ENCODE measurements at places on chromosomes 16 and 17.

DNA sequence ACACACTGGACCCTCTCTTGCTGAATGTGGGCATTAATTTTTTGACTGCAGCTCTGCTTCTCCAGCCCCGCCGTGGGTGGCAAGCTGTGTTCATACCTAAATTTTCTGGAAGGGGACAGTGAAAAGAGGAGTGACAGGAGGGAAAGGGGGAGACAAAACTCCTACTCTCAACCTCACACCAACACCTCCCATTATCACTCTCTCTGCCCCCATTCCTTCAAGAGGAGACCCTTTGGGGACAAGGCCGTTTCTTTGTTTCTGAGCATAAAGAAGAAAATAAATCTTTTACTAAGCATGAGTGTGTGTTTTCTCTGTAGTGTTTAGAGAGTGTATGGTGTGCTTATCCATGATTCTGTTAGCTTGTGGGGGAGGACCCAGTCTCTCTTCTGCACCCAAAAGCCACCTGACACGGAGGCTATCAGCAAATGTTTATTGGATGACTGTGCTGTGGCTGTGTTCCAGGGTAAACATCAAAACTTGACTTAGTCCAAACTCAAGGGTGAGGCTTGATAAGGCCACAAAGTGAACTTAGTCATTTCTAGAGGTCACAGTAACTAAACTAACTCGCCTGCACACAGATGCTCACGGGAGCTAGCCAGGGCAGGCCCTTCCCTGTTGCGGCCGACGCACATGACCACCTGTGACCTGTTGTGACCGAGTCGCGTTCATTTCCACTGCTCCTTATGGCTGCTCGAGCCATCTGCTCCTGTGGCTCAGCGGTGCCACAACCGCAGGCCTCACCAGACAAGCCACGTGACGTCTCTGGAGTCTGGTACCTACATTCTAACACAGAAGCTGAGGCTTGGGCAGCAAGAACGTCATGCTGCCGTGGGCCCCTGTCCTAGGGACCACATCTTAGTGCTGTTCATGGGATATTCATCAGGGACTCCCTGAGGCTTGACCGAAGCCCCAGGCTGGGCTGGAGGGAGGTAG lies 9.8 kb upstream of the MED11 start:
- DNase-seq, result peak; percentile 58

DNA sequence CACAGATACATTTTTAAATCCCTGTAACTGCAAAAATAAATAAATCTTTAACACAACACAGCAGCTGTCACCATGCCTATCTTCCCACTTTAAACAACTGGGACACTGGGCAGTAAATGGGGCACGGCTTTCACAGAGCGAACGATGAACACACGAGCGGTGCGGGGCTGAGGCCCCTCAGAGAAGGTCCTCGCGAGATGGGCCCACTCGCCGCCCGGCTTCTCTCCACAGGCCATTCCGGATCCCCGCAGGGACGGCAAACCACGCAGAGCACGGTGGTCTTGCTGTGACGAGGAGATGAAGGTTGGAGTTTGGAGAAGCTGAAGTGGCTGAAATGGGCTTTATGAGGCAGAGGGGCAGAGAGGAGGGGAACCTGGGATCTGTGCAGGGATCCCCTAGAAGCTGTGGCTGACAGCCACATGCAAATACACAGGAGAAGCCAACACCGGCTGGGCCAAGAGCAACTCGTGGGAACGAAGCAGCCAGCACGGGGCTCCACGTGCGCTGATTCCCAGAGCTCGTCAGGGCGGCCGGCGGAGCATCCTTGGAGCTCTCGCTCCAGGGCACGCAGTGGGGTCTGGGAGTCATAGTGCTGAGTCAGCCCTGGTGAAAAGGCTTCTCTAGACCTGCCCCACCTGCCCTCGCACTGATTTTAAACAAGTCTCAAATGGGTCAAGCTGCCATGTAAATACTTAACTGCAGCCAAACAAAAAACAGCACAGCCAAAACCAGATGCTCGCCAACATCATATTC lies 31.7 kb downstream of the CCDC57 start:
- no peak for DNase-seq

- no peak for DNase-seq
Measured at GRCh38 chr16:2512735-2513404, 882 bp upstream of the ATP6V0C start.

DNA sequence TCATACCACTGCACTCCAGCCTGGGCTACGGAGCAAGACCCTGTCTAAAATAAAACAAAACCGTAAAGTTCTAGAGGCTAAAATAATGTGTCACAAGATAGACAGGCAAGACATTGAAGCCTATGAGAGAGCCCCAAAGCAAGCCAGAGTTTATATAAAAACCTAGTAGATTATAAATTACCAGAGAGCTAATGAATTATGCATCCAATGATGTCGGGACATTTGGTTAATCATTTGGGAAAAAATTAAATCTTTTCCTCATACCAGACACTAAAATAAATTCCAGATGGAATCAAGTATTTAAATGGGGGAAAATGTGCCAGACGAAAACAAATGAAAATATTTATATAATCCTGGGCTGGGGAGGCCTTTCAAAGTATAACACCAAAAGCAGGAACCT lies 24.2 kb downstream of the CCDC40 start:
- DNase-seq, result no peak

DNA sequence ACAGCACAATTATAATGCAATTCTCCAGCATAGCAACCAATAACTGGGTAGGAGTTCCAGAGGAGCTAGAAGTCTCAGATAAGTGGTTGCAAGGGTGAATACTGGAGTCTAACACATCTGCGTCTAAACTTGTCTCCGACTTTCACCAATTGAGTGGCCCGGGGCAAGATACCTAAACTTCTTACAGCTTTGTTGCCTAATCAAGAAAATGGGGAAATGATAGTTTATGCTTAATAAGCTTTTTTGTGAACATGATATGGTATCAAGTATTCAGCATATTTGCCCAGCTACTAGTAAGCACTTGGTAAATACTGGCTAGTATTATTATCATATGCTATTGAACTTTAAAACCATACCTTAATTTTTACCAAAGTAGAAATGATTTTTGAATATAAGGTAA lies 183.5 kb downstream of the KCNJ2 start:
- DNase-seq, result no peak

DNA sequence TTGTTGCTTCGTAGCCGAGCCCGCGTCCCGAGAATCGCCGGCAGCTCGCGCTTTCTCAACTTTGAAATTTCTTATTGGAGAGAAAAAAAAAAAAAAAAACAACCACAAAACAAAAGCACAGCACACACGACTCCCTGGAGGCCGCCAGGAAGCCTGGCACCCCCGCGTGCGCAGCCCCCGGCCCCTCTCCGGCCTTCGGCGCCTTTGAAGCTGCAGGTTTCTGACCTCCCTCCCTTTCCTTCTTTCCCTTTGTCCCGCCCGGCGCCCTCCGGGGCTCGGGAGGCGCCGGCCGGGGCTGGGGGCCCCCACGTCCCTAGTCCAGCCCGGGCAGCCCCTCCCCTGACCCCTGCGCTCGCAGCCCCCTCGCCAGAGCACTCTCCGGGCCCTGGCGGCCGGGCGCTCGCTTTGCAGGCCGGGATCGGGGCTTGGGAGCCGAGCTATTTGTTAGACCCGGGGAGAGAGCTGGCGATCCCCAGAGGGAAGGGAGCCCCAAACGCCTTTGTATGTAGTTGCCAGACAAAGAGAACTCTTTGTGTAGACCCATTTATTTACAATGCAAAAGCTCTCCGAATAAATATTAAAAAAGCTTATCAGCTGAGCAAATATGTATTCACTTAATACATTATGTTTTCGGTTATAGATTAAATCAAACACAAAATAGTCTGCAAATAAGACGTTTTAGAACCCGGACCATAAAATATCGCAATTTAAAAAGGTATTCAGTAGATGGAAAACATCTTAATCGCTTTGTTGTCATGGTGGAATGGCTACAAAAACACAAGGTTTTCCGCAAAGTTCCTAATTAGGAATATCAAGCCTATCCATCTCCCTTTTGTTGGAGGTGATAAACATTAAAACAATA lies 2.3 kb downstream of the BAHCC1 start:
- peak; percentile 75 for DNase-seq

DNA sequence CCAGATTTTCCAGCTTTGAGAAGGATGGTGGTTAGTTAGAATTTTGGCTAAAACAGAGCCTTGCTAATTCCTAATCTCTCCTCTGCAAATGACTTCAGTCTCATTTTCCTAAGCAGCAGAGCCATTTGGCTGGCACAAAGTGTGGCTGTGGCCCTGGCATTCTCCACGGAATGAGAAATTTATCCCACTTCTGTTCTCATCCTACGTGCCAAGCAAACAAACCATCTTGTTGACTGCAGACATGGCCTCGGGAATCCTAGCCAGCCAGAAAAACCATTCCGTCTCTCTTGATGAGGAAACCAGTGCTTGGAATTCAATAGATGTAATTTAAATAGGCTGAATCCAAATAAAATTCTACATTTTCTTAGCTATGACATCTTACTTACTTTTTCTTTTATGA lies 34.1 kb upstream of the ELAC2 start:
- no peak for DNase-seq

DNA sequence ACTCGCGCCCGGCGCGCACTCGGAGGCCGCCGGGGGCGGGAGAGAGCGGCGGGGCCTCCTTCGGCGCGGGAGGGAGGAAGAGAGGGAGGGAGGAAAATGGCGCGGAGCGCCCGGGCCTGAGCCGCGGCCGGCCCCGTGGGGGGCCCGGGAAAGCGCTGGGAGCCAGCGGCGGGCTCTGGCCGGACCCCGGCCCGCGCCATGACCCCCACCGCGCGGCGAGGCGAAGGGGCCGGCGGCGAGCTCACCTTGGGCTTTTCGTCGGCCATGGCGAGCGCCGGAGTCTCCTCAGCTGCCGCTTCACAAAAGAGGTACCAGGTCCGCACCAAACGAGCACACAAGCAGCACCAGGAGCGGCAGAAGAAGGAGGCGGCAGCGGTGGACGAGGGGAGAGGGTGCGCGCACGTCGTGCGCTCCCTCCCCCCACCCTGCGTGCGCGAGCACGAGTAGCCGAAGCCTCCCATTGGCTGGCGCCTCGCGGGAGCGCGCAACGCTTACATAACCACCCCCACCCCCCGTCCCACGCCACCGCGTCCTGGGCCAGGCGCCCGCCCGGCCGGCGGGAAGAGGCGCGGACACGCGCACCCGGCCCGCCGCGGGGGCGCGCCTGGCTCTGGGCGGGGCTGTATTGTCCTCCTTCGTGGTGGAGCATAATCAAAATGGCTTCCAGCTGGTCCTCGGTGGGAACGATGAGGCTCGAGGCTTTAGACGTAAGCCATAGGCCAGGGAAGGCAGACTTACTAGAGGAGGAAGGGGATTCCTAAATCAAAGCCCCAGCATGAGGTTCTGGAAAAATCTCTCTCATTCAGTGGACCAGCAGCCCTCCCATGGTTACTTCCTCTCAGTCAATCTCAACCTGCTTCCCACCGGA lies at the start of gene SUMO2:
TSS of gene SUMO2 (minus strand) at position 391 of the 868 bp plus-strand sequence. CDS start at position 266, 125 bp downstream.
- peak; percentile 93 for DNase-seq

DNA sequence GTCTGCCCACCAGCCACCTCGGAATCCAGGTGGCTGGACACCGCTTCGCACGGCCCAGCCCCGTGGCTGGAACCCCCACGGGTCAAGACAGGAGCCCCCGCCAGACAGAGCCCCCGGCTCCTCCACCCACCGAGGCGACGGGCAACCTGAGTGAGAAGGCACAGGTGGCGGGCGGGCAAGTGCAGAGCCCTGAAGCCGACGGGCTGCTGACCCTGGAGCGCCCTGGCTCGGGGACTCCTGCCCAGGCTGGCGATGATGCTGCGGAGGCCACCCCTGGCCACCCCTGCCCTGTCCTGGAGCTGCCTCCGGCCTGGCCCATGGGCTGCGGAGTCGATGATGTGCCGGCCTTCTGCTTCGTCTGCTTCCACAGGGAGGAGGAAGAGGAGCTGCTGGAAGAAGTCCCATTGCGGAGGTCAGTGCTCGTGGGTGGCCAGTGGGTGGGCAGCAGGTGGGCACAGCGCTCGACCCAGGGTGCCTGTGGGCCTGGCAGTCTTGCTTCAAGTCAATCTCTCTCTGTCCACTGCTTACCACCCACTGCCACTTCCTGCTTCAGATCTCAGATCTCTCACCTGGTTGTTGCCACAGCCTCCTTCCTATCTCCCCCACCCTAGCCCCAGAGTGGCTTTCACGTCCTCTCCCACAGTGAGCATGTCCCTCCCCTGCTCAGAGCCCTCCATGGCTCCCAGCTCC lies 33.1 kb upstream of the SBK1 start:
- no peak for DNase-seq

GRCh38 chr17:30476726-30477082 lies 504 bp upstream of the GOSR1 start:
- no peak for DNase-seq

DNA sequence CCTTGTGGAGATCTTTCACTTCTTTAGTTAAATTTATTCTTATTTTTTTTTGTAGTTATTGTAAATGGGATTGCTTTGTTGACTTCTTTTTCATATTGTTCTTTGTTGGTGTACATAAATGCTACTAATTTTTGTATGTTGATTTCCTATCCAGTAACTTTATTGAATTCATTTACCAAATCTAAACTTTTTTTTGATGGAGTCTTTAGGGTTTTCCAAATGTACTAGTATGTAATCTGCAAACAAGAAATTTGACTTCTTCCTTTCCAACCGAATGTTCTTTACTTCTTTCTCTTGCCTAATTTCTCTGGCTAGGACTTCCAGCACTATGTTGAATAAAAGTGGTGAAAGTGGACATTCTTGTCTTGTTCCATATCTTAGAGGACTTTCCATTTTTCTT lies 41.8 kb upstream of the NACA2 start:
- no peak for DNase-seq

DNA sequence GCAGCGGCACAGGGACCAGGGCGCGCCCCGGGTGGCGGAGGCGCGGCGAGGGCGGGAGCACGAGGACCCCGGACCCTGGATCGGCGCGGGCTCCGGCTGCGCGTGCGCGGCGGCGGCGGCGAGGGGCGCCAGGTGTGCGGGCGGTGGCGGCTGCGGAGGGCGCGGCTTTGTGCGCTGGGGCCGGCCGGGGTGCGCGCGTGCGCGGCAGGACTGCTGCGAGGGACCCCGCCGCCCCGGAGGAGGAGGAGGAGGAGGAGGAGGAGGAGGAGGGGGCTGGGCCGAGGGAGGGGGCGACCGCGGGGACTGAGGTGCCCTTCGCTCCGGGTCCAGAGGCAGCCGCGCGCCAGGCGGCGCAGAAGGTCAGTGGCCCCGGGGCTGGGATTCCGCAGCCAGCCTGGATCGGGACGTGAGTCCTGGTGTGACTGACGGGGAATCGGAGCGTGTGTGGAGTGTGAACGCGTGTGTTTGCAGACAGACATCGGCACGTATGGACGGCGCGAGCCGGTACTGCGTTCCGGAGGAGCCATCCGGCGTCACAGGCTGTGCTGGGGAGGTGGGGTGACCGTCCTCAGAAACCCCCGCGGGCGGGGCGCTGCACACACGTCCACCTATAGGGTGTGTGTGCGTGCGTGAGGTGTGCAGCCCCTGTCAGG lies 19.5 kb upstream of the RAP1GAP2 start:
- no peak for DNase-seq

GRCh38 chr16:87808108-87808507 lies 42.3 kb upstream of the KLHDC4 start:
- DNase-seq, result no peak

- DNase-seq, result no peak
Measured at GRCh38 chr17:9002227-9002605, 19.1 kb upstream of the NTN1 start.
